ENCODE measurements at places on chromosomes 2 and 18.

DNA sequence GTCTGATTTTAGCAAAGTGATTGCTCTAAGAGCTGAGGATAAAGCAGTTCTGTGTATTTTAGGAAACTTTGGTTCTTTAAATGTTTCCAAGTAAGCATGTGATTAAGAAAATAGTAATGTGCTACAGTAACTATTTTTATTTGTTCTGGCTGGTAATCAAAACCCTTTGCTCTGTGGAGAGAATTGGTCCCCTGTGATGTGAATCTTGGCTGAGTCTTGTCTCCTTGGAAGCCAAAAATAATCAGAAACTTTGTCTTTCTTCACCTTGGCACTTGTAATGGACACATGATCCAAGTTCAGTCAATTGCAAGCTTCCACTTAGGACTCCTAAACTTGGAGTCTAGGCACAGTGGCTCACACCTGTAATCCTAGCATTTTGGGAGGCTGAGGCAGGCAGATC is 422.7 kb upstream of the CDH20 start:
- peak; percentile 60 for DNase-seq

DNA sequence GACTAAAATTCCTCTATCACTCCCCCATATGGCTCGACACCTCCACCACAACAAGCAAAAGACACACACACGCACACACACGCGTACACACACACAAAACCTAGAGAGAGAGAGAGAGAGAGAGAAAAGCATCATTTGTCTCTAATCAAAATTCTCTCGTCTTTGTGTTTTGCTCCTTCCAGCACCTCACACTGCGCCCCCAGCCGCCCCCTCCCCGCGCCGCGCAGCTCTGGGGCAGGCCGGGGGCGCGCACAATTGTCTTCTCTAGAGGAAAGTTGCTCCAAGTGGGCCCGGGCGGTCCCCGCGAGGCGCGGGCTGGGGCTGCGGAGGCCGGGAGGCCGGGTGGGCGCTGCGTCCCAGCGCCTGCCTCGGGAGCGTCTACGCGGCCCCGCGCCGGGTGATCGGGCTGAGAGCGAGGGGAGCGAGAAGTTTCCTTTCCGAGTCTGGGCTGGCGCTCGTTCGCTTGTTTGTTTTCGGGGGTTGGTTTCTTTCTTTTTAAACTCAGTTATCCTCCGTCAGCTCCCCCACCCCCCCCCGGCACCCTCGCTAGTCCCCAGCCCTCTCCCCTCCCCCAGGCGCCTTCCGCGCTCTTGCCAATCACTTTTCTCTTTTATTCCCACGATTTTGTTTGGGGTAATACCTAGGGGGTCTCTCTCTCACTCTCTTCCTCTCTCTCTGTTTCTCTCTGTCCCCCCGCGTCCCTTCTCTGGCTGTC is 4.1 kb downstream of the ZEB2 start:
- DNase-seq = no peak

- DNase-seq = no peak
These were observed 145.4 kb downstream of the TCF4 start for GRCh38 chr18:55442561-55442960.

DNA sequence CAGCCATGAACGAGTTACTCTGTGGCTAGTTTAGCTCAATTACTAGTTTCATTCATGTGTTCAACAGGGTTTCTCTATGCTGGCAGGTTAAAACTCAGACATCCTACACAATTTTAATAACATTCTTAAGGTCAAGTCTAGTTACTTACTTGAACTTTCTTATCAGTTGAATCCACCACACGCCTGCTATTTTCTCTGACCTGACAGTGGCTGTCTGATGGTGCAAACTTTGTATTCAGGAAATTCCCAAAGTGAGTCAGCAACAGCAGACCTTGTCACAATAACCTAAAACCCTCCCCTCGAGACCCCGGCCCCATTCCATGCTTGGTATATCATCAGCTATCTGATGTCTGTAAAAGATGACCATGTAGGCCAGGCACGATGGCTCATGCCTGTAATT is 20.8 kb upstream of the CIDEA start:
- DNase-seq = no peak

DNA sequence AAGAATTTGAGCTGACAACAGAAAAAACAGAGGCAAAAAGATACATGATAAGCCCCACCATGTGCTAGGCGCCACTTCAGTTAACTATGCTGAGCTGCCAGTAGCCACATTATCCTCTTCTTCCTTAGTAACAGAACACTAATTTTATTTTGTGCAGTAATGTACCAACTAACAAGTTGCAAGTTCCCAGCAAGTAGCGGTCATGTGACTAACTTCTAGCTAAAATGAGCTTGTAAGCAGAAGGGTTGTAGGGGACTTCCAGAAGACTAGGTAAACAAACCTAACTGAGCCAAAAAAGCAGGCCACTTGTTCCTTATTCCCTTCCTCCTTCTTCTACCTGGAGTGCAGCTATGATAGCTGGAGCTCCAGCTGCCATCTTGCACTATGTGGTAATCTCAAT is 75.5 kb downstream of the DTNB start:
- no peak for DNase-seq

DNA sequence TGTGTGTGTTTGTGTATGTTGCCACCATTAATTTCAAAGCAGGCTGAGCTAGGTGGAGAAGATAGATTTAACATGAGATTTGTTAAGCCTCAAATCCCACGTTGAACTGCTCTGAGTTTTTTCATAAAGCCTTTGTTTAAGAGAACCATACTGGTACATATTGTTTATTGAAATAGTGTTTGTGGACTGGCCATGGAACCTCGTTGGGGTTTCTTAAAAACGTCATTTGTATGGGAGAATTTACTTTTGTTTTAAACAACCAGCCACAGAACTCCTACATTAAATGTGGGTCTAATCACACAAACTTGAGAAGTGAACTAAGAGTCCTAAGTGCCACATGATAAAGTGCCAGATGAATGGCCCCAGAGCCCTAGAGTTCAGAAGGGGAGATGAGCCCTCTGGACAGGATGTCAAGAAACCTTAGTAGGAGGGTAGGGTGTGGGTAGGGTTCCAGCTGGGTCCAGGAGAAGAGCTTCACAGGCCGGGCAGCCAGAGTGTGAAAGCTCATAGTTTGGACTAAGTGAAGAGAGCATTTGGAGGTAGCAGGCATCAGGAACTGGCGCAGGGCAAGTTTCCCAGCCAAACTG is 120.6 kb upstream of the EML6 start:
- DNase-seq = no peak

DNA sequence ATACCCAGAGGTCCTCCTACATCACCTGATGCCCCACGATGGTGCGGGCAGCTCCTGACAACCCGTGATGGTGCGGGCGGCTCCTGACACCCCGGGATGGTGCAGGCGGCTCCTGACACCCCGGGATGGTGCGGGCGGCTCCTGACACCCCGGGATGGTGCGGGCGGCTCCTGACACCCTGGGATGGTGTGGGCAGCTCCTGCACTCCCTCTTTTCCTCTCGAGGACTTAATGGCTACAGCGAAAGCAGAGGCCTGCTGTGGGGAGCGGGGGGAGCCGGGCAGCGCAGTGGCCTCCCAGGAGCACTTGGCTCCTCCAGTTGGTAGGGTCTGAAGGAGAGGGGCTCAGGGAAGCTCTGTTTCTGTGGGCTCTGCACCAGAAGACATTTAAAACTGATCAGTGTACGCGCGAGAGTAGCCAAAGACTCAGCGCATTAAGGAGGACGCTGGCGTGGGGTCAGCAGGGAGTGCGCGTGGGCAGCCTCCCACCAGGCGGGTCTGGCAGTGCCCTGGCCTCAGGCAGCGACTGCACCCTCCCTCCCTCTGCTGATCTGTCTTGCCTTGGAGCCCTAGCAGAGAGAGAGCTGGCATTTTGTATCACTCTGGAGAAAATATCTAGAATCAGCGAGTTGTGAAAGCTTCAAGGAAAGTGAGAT is 464.5 kb upstream of the MYT1L start:
- no peak for DNase-seq

- DNase-seq = no peak
These were observed 23.3 kb upstream of the SIX3 start for GRCh38 chr2:44918095-44918775.

- DNase-seq = no peak
These were observed 33.2 kb downstream of the PSD4 start for GRCh38 chr2:113207021-113207420.

GRCh38 chr2:207828361-207829057 is 58.8 kb upstream of the FZD5 start:
- DNase-seq = no peak

- peak; percentile 33 for DNase-seq
These were observed 786.6 kb upstream of the CDH2 start for GRCh38 chr18:28963481-28963880.

GRCh38 chr18:44636241-44636640 is 44.4 kb upstream of the SETBP1 start:
- no peak for DNase-seq

- no peak for DNase-seq
These were observed 23.5 kb downstream of the GPD2 start for GRCh38 chr2:156459720-156460119.

- no peak for DNase-seq
These were observed 1139.7 kb upstream of the TMEFF2 start for GRCh38 chr2:193334401-193334800.

DNA sequence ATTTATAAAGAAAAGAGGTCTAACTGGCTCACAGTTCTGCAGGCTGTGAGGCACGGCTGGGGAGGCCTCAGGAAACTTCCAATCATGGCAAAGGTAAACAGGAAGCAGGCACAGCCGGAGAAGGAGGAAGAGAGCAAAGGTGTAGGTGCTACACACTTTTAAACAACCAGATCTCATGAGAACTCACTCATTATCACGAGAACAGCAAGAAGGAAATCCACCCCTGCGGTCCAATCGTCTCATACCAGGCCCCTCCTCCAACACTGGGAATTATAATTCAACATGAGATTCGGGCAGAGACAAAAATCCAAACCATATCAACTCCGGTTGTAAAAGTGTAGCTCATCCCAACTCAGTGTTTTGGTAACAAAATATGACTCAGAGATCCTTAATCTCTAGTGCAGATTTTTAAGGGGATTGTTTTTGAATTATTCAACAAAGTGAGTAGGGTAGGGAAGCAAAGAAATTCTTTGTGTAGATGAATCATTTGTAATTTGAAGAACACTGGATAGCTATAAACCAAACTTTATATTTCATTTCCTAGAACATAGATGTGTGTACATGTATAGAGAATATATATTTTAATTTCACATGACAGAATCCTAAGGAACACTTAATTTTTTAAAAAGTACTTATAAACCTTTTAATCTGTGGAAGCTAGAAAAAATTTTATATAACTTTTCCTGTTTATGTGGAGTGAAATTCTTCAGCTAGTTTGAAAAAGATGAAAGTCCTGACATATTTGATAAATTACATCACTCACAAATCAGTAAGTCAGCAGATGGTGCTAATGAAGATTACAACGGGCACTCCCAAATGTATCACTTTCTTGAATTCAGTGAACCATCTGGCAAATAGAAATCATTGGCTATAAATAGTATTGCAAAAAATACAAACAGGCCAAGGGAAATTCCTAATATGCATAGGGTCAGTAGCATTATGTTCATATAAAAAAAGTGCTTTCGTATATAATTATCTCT is 130.1 kb downstream of the OLA1 start:
- DNase-seq = peak; percentile 43

- DNase-seq = peak; percentile 79
These were observed 197.4 kb upstream of the NCKAP5 start for GRCh38 chr2:133765658-133766057.

DNA sequence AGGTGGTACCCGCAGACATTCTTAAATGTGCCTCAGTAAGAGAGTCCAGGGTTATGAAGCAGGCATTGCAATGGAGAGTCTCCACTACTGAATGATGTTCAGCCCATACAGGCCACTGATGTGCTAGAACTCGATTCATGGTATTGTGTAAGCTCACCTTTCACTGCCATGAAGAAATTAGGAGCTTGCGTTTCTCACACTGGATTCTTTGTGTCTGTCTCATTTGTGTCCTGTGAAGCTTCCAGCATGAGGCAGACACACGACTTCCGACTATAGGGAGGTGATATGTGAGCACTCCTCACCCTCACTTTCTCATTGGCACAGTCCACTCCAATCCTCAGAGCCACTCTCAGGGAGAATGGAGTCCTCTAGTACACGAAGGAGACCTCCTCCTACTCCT is 677.4 kb upstream of the RAB6C start:
- DNase-seq = no peak

DNA sequence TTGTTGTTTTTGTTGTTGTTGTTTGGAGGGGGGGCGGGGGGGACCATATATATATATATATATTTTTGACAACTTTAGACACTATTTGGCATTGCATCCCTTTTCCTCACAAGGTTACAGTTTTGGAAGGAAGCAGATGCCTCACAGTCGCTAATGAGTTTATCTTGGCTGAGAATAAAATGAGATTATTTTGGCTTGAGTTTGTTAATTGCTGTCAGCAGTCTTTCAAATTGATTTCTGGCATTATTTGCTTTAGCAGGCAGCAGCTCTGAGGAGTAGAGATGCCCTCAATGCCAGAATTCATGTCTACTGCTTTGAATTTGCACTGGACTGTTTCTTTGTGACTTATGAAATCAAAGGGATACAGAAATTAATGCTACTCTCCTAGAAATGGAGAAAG is 595.2 kb upstream of the HNMT start:
- no peak for DNase-seq

- DNase-seq = peak; percentile 65
These were observed 20.8 kb upstream of the MLPH start for GRCh38 chr2:237466211-237466610.
